Osteoblast (primary cell): ENCODE measurements at places on chromosomes 6 and 20. TPM values are rescaled to one million over a fixed set of nuclear protein-coding genes. Genes with fewer than 3 reads are reported as not detected.

SIRPB2 gene
- total RNA-seq, result under 0.01 TPM in 1 of 2 replicates, not detected in the other

DSP gene
- total RNA-seq, result 84.0 and 119 TPM in 2 replicates

KIF25 gene
- not detected in 2 replicates for total RNA-seq

ANGPT4 gene
- total RNA-seq, result under 0.01 TPM in 2 replicates

CDH26 gene
- total RNA-seq, result under 0.01 and 0.29 TPM in 2 replicates

OR2B6 gene
- not detected in 2 replicates for total RNA-seq

SAMD3 gene
- 0.72 and 3.5 TPM in 2 replicates for total RNA-seq

ABHD16B gene
- total RNA-seq, result not detected in 2 replicates

FOXS1 gene
- total RNA-seq, result under 0.01 and 0.36 TPM in 2 replicates

TRIM40 gene
- total RNA-seq, result not detected in 2 replicates

PRR18 gene
- total RNA-seq, result 0.29 TPM in 1 of 2 replicates, not detected in the other

CD24 gene
- 3.3 and 4.1 TPM in 2 replicates for total RNA-seq

PPP1R3G gene
- 3.3 and 3.5 TPM in 2 replicates for total RNA-seq

FLRT3 gene
- total RNA-seq, result 2.5 and 5.0 TPM in 2 replicates

- DNase-seq, result no peak
Observed at GRCh38 chr20:33766686-33767085, 34.9 kb downstream of the ZNF341 start.

- peak; percentile 53 for DNase-seq
Observed at GRCh38 chr6:100472674-100473073, 8.0 kb upstream of the SIM1 start.

- no peak for DNase-seq
Observed at GRCh38 chr6:3501826-3502500, 45.1 kb upstream of the SLC22A23 start.

- no peak for DNase-seq
Observed at GRCh38 chr20:62441987-62442539, 14.7 kb upstream of the RBBP8NL start.

DNA sequence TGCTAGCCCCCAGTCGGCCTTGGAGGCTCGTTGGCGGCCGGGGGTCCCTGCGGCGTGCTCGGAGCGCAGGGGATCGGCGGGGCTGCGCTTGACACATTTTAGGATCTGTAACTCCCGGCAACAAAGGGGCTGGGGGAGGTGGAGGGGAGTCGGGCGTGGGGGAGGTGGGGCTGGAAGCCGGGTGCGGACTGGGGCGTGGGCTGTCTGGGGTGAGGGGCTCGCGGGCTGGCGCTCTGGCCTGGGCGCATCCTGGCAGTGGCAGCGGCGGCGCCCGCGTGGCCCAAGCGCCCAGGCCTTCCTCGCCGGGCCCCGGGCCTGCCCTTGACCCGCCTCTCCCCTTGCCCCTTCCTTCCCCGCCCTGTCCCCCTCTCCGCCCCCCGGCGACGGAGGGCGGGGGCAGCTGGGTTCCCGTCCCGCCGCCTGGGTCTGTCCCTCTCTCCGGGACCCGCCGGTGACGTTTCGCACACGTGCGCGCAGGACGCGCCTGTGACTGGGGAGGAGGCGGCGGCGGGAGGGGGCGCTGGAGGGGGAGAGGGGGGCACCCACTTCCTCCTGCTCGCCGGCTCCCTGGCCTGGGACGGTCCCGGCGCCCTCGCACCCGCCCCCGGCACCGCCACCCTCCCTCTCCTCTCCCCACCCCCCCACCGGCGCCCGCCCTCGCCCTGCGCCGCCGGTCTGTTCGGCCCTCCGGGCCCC is 1.5 kb downstream of the E2F3 start:
- DNase-seq, result peak; percentile 97

DNA sequence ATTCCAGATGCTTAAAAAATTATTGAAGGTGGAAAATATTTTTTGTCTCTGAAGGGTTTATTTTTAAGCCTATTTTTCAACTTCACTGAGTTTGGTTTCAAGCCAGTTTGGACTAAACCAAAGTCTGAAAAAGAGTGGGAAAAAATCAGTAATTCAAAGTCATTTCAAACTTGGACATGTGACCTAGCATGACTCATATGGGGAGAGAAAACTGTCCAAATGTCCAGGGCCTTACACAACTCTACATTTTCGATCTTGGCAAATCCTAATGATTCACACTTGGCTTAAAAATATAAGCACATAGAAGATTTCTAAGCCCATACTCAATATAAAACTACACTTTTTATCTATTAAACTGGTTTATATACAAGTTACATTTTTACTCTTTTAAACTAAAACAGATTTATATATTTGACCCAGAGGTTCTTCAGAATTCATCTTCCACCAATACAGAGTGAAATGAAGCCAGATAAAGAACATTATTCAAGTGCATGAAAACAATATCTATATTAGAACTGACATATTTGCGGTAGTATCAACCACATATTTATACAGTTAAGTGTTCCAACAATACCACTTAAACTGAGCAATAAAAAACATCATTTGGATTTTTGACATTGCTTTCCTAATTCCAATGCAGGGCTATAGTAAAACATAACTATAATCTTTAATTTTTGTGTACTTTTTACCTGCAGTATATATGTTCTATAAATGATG is 110.3 kb upstream of the TCF21 start:
- DNase-seq, result no peak

DNA sequence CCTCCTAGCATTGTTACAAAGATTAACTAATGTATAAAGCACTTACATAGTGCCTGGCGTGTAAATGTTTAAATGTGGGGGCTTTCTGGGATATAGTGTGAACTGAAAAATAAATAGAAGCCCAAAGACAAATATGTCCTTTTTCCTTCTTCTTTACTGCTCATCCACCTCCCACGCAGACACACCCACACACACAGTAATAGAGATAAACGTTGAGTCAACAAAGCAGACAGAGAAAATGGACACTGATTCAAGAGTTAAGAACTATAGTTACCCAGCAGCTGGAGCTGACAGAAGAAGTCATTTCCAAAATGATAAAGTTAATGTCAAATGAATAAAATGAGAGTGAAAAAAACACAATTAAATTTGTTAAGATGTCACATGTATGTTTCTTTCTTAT is 68.3 kb downstream of the FHL5 start:
- DNase-seq, result no peak

DNA sequence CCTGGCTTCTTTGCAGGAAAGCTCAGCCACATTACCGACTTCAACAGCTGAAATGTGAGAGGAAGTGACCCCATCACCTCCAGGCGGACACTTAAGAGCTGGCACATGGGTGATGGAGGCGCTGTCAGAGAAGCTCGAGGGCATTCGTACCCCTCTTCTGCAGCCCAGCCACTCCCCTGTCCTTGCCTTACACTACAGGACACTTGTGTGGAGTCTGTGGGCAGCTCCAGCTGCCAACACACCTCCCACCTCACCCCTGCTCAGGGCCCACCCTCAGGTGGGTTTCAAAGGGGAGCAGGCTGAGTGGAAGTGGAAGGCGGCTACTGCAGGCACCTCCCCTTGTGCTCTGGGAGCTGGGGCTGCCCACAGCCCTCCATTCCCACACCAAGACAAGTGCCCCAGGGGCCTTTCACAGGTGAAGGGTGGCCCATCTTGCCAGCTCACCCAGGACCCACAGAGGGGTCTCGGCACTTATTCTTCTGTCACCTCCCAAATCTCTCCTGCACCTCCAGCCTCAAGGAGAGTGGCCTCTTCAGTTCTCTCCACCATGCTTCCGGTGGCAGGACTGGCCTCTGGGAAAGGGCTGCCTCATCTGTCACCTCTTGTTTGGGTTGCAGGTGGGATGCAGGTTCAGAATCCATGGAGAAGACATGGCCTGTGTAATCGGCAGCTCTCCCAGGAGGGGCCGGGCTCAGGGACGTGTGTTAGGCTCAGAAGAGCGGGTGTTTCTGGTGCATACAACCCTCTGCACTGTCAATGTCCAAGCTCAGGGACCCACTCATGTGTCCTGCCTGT is 49.8 kb downstream of the IRF4 start:
- no peak for DNase-seq

- no peak for DNase-seq
Observed at GRCh38 chr20:60261333-60261732, 303.1 kb downstream of the CDH26 start.

GRCh38 chr6:37371154-37372083 is 17.6 kb downstream of the RNF8 start:
- no peak for DNase-seq

GRCh38 chr20:59577037-59577808 is 27.1 kb upstream of the PHACTR3 start:
- DNase-seq, result peak; percentile 62

- no peak for DNase-seq
Observed at GRCh38 chr20:35979544-35979943, 11.2 kb downstream of the CNBD2 start.

- DNase-seq, result no peak
Observed at GRCh38 chr6:25278261-25278913, 787 bp upstream of the CARMIL1 start.

DNA sequence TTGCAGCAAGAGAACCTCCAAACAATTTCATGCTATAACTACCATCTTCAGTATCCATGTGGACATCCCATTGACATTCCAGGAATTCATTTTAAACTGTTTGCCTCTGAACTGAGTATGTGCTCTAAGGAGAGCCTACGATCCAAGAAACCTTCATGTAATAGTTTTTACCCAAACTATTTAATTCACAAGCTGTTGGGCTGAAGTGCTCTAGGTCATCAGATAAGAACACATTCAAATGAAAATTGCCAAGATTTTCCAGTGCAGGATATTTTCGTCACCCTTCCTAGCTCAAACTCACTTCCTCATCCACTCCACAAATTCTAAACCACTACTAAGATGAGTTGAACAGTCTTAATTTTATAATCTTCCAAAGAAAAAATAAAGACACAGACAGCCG is 12.8 kb downstream of the RSPO3 start:
- no peak for DNase-seq

GRCh38 chr6:40754461-40755045 is 167.4 kb upstream of the LRFN2 start:
- DNase-seq, result no peak
